ENCODE measurements at places on chromosomes 3 and 15.

GRCh38 chr15:77342807-77343206 is 77.1 kb downstream of the PEAK1 start:
- DNase-seq, result no peak

- DNase-seq, result no peak
Measured at GRCh38 chr3:18369551-18370185, 55.5 kb downstream of the SATB1 start.

- peak; percentile 79 for DNase-seq
Measured at GRCh38 chr15:28021281-28022039, 77.7 kb downstream of the OCA2 start.

DNA sequence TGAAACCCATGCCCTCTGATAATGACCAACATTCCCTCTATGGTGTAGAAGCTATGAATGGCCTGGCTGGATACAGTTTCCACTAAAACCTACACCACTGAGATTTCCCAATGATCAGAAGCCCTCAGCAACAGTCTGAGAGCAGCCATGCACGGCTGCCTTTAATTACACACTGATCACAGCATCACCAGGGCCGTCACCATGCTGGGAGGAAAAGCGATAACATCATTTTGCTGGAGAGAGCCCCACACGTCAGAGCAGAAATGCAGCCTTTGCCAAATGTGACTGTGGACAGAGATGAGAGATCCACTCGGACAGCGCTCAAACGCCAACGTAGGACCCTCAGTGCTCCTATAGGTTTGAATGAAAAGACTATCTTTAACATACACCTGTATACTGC is 135.0 kb downstream of the XXYLT1 start:
- no peak for DNase-seq

DNA sequence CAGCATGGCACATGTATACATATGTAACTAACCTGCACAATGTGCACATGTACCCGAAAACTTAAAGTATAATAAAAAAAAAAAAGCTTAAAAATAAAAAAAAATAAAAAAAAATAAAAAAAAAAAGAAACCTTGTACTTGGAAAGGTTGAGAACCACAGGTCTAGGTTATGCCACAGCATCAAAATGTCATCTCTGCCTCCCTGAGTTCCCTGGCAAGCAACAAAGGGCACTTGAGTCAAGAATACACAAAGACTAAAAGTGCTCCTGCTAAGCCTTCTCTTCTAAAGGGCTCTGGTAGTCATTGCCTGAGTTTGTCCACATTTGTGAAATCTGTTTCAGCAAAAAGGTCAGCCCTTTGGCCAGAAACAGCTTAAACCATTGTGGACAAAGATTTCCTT is 395.8 kb upstream of the CCDC54 start:
- DNase-seq, result no peak

- DNase-seq, result no peak
Measured at GRCh38 chr3:31008994-31009393, 114.5 kb upstream of the GADL1 start.

DNA sequence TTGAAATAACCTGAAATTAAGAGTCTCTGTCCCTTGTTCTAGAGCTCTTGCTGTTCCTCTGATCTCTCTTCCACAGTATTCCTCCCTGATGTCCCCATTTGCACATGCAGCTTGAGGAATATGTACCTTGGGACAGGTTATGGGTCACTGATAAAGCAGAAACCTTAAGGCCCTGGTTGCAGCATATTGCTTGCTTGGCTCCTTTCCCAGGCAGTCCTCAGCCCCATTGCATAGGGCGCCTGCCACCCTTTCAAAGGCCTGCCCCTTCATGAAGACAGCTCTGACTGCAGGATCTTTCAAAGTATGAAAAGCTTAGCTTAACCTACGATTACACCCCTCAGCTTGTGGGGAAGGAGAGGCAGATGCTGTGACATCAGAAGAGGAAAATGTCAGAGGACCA is 51.6 kb downstream of the WDR76 start:
- no peak for DNase-seq

- peak; percentile 58 for DNase-seq
Measured at GRCh38 chr3:10672422-10672821, 143.6 kb upstream of the SLC6A11 start.

DNA sequence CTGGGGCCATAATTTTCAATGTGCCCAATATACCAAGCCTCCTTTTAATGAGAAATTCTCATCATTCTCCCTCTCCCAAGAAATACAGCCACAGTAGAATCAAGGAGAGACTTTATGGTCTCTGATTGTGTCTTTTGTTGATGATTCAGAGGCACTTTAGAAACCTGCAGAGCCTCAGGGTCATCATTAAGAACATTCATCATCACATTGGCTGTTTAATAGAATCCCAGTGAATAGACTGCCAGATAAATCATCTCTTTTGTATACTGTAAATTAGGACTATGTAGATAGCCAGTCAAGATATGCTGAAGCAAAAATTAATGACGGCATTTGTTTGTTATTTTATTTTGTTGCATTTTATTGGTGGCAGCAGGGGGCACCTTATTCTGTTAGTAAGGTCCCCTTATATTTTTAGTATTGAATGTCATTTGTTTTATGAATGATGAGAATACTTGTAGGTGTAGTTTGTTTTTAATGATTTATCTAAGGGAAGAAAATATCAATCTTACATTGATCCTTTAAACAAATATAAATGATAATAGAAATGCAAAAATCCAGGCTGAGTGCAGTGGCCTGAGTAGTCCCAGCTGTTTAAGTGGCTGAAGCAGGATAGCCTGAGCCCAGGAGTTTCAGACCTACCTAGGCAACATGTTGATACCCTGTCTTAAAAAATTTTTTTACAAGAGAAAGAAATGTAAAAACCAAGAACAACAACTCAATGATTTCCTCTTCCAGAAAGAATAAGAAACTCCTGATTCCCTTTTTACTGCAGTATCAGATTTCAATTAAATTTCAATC is 138.8 kb downstream of the ZBBX start:
- DNase-seq, result no peak

- no peak for DNase-seq
Measured at GRCh38 chr15:75138016-75138999, 63.4 kb upstream of the C15orf39 start.

DNA sequence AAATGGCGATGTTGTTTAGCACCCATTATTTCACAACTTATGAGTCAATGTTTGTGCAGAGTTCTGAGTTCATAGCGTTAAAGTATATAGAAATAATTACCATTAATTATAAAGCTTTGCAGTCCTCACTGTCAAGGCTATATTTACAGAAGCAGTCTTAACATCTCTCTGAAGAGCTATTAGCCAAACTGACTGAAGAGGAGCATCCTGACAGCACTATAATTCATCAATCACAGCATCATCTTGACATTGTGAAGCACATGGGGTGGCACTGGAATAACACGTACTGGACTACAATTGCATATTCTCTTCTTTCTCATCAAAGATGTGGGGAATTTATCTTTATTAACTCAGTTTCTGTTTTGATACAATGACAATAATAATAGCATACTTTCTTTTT is 260.6 kb upstream of the MME start:
- DNase-seq, result no peak

GRCh38 chr3:195147649-195148080 is 123.3 kb downstream of the XXYLT1 start:
- DNase-seq, result no peak

- DNase-seq, result no peak
Measured at GRCh38 chr3:36650271-36650671, 114.1 kb downstream of the DCLK3 start.

- no peak for DNase-seq
Measured at GRCh38 chr3:88009066-88009465, 49.7 kb downstream of the CGGBP1 start.

DNA sequence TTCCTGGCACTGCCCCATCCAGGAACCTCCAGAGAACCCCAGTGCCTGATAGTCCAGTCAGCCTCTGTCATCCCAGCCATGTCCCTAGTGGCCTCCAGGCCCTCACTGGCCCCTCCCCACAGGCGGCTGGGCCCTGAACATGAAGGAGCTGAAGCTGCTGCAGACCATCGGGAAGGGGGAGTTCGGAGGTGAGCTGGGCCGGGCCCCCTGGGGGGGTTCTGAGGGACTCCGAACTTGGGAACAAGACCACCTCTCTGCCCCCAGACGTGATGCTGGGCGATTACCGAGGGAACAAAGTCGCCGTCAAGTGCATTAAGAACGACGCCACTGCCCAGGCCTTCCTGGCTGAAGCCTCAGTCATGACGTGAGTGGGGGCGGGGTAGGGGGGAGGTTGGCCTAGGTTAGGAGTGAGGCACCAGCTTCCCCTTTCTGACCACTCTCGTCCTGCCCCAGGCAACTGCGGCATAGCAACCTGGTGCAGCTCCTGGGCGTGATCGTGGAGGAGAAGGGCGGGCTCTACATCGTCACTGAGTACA is 12.0 kb upstream of the LMAN1L start:
- DNase-seq, result no peak

GRCh38 chr3:126180477-126181397 is at the start of gene ALDH1L1:
Gene ALDH1L1, minus strand, starts transcription at chr3:126180586. Its CDS starts 19,607 bp downstream, at chr3:126160979.
- peak; percentile 60 for DNase-seq

DNA sequence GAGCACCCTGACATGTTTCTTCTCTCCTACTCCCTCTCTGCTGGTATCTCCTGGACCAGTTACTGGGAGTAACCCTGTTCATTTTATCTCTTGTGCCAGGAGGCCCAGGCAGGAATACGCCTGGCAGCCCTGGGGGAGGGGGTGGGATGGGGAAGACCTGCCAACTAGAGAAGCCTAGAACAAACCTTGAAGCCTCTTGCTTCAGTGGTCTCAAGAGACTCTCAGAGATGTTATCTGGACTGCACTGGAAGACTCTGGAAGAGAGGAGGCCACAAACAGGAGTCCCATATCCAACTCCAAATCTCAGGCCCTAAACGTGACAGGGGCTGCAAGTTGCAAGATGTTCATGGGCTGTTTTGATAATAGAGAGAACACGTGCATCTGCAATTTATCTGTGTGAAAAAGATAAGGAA is at the start of gene EPB42:
Gene EPB42 (minus strand): TSS at position 28 of the 413 bp plus-strand sequence. CDS start 193 bp downstream, outside the sequence.
- DNase-seq, result no peak

DNA sequence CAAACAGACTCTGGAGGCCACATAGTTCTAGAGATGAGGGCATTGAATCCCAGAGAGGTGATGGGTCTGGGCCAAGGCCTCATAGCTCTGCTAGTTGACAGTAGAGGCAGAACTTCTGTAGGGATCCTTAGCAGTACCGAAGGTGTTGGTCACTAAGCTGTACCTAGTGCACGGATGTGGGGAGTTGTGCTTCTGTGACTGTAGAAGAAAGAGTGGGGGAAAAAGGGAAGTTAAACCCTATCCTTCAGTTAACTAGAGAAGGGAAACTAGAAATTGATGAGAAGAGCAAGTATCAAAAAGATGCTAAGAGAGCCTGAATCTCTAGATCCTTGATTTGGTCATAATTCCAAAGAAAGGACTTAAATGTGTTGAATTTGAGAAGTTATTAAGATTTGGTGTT is 186.7 kb downstream of the NFKBIZ start:
- DNase-seq, result no peak

DNA sequence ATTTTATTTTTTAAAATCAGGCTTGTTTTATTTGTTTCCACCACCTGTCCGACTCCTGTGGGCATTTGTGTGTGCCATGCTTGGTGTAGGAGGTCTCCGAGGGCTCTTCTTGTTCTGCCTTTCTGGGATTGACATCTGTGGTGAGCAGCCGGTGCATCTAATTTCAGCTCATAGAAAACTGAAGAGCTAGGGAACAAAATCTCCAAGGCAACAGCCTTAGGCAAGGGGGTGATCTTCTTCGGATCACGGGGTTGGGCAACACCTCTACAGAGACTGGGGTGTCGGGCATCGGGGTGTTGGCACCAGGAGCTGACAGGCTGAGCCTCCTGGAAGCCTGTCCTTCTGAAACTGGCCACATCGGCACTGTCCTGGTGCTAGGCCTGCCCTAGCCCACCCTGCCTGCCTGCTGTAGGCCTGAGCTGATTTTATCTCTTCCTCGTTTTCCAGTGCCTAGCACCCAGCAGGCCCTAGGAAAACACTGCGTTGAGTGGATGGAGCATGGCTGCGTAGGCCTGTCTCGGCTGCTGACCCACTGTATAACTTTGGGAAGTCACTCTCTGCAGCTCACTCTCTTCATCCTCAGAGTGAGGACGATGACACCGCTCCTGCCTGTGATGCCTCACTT is 10.3 kb downstream of the CHCHD6 start:
- no peak for DNase-seq

DNA sequence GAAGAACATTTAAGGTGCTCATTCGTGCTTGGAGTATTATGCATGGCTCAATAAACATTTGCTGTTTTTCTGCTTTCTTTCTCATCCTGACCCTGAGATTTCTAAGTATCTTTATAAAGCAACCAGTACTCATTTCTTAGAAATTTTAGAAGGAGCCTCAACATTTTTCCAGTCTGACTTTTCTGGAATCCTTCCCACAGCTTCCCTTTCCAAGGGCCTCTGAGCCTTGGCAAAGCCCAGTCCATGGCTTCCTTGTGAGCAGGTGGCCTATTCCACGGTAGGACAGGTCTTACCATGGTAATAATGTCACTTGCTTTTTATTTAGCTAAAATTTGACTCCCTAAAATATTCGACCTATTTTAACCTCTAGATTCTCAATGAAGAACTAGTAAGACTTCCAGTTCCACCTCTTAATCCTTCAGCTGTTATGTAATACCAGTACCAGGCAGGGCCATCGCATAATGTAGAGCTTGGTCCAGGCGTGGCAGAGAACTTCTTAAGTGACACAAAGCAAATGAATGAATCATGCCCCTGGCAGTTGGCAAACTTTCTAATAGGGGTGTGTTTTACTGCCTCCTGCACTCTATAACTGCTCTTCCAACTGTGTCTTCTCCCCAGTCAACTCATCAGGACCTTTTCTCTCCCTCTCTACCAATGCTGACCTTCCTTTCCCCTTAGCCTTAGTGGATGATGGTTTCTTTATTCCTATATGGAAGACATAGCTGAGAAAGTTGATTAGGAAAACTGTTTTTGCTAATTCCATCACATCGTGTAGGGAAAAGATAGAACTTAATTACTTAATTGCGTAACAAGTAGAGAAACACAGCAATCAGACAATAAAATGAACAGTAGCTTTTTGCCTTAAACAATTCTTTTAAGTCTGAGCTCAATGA is 894 bp upstream of the TM4SF4 start:
- no peak for DNase-seq

DNA sequence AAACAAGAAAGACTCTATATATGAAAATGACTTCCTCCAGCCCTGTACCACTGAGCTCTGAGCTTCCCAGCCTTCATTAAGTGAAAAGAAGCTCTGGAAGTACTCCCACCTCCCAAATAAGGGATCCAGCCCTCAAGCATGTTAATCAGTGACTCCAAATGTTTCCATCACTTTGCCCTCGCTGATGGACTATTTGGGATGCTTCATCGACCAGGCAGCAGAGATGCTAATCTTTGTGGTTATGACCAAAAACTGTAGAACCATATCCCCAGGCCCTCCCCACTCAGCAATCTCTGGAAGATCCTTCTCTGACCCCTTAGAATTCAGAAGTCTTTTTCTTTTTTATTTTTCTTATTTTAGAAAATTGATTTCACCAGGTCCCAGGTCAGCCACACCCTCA is 2.3 kb upstream of the CTDSPL start:
- no peak for DNase-seq

DNA sequence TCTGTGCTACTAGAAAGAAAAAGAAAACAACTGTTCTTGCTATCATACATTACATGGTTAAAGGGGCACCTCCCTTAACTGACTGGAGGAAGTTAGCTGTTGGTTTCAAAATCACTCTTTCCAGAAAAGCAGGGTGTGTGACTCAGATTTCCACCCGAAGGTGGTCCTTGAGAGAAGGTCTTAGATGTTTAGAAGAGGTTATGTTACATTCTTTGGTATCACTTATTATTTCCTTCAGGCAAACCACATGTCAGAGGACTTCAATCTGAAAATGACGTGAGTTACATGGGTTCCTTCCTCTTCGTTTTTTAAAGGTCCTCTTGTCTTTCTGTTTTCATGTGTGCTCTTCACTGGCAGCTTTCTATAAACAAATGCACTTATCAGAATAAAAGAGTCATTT is 307.9 kb upstream of the CBLB start:
- no peak for DNase-seq

- DNase-seq, result no peak
Measured at GRCh38 chr3:122003606-122004005, 18.4 kb downstream of the ILDR1 start.
